ENCODE measurements at places on chromosomes 11 and 22.
A peak's percentile ranks its signal among the peaks of the same experiment; 100 is the strongest.

- no peak for DNase-seq
These were observed 15.1 kb downstream of the FIBIN start for GRCh38 chr11:27008811-27009535.

- no peak for DNase-seq
These were observed 31.4 kb upstream of the NUP160 start for GRCh38 chr11:47879259-47880158.

- peak; percentile 27 for DNase-seq
These were observed 8.6 kb downstream of the C11orf91 start for GRCh38 chr11:33692013-33692504.

DNA sequence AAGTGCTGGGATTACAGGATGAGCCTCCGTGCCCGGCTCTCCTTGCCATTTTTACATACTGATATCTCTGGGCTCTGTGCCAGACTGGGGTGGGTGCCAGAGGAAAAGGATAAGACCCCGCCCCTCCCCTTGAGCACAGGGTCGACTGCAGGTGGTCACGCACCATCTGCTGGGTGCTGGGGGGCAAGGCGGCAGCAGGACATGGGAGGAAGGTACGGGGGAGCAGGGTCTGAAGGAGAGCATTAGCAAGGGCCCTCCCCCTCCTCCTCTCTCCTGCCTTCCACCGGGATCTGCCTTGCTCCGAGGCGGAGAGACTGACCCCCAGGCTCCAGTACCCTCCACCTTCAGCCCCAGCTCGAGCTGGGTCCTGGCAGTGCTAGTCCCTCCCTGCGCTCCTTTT, 9.7 kb upstream of the PGA3 start:
- DNase-seq, result no peak

DNA sequence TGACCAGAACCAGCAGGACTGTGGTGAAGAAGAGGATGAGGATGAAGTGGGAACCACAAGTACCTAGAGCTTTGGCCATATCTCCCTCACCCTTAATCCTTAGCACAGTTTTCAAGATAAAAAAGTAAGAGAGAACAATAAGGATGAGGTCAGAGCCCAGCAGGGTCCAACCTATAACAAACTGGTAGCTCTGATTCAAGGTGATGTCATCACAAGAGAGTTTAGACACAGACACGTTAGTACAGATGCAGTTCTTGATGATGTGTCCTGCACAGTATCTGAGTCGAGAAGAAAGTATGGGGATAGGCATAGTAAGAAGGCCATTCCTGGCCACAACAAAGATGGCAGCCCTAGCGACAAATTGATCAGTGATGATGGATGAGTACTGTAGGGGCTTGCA, 586 bp downstream of the OR56A5 start:
- no peak for DNase-seq

GRCh38 chr11:24592360-24592759, 95.5 kb downstream of the LUZP2 start:
- DNase-seq, result no peak

DNA sequence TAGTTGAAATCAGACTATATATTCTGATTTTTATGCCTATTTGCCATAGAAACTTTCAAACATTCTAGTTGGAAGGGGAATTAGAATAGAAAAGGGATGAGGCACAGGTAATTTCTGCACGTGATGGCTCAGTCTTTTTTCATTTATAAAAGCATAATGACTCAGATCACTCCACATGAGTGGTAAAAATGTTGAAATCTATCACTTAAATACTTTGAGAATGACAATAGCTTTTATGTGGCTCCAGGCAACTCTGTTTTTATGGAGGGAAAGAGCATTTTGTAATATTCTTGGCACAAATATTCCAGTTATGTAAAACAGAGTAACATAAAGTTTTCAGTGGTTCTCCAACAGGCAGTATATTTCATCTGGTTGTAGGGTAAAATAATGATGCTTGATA, 5.9 kb upstream of the MMP3 start:
- DNase-seq, result no peak

- no peak for DNase-seq
These were observed 40.2 kb upstream of the MTNR1B start for GRCh38 chr11:92929246-92929645.

All from hypothalamus (tissue), 51 donors.